ENCODE measurements at places on chromosomes 13 and 19.

- no peak for DNase-seq
Measured at GRCh38 chr13:22773465-22773864, 407.3 kb upstream of the SGCG start.

GRCh38 chr13:48123812-48124211 lies 28.9 kb upstream of the MED4 start:
- DNase-seq: no peak

- DNase-seq: no peak
Measured at GRCh38 chr13:22111152-22111783, 440.4 kb downstream of the FGF9 start.

- no peak for DNase-seq
Measured at GRCh38 chr13:29319451-29319850, 276.0 kb downstream of the SLC7A1 start.

DNA sequence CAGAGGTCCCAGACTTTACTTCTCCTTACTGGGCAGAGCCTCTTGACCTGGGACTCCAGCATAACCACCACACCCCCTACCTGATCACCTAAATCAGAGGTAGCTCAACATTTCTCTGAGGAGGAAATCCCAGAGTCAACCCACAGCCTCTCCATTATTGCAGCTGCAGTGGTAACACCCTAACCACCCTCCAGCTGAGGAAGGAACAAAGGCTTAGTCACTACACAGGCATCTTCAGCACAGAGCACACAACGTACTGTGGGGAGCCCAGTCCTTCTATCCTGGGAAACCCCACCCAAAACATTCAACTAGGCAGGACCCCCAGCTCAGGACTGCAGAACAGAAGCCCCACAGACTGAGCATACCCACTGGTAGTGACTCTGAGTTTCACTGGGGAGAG lies 824.7 kb upstream of the SLITRK5 start:
- no peak for DNase-seq

- DNase-seq: no peak
Measured at GRCh38 chr13:49112782-49113525, 107.2 kb upstream of the MLNR start.

- no peak for DNase-seq
Measured at GRCh38 chr19:41890936-41891335, 8.0 kb downstream of the ARHGEF1 start.

GRCh38 chr19:50553134-50553703 lies 15.0 kb downstream of the LRRC4B start:
- DNase-seq: no peak

All from NCI-H510A treated with DMSO at 0.1 percent for 48 hours (cell line).